Naive B cell (primary cell): ENCODE measurements at places on chromosomes 6 and 20. TPM values are rescaled to one million over a fixed set of nuclear protein-coding genes. Genes with fewer than 3 reads are reported as not detected.

The MEI4 gene
- not detected for polyA plus RNA-seq

The SSTR4 gene
- not detected for polyA plus RNA-seq

The DNAH8 gene
- polyA plus RNA-seq = not detected

GRCh38 chr6:456358-456867, 64.9 kb downstream of the IRF4 start:
- DNase-seq = no peak

- no peak for DNase-seq
Observed at GRCh38 chr20:22555791-22556564, 28.4 kb downstream of the FOXA2 start.

GRCh38 chr6:170344631-170345576, 38.3 kb downstream of the FAM120B start:
- no peak for DNase-seq

DNA sequence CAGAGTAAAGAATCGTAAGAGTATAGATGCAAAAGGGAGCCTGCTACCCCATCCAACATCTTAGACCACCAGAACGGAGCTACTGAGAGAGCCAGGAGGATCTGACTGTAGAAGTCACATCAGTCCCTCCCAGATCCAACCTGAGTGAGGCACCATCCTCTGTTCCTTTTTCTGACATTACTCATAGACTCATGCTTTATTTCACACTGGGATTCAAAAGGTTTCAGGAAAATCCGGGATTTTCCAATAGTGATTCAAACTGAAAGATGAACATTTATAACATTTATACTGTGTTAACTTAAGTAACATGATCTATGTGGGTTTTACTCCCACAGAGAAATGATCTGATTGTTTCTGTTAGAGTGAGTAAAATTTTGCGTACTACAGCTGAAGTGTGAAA, 868.6 kb upstream of the GJE1 start:
- DNase-seq = no peak

GRCh38 chr6:140833408-140833807, 1299.3 kb upstream of the GJE1 start:
- DNase-seq = no peak

- no peak for DNase-seq
Observed at GRCh38 chr6:14787677-14788076, 458.2 kb upstream of the JARID2 start.

GRCh38 chr20:2889209-2889608, 15.9 kb downstream of the PTPRA start:
- DNase-seq = no peak

DNA sequence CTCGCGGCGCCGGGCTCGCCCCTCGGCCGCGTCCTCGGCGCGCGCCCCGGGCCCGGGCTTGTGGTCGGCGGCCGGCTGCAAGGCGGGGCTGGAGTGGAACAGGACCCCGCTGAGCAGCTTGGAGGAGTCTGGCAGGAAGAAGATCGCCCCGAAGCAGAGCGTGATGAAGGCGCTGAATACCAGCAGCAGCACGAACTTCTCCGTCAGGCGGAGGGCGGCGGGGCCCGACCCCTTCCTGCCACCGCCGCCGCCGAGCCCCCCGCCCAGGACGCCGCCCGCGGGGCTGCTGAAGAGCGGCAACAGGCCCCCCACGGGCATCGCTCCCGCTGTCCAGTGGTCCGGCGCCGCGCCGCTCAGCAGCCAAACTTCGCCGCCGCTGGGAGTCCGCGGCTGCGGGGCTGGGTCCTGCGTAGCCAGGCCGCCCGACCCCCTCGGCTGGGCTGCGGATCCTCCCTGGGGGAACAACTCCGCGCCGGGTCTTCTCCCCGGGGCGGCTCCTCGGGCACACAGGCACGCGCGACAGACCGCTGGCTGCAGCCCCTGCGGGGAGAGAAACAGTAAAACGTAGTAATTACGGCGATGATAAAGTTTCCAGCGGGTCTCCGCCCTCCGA, 707 bp downstream of the MAN1A1 start:
- peak; percentile 31 for DNase-seq

GRCh38 chr6:11015102-11015501, 29.0 kb downstream of the ELOVL2 start:
- no peak for DNase-seq

DNA sequence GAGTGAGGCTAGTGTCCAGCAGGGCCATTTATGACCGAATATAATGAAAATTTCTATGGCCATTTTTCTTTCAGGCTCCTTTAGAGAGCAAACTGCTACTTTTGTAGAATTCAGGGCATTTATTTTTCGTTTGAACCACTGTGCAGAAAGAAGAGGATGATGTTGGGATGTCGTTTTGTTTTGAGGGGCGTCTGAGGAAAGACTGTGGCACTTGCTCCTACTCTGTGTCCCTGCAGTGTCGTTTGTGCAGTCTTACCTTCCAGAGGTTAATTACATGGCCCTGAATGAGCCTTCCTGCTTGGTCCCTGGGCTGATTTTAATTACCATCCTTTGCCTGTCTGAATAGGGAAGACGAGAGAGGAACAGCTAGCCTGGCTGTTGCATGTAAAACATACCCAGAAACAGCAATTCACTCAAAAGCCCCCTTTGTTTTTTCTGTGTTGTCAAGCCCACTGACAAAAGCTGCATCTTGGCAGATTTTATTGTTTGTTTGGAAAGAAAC, 65.3 kb downstream of the CTNNBL1 start:
- DNase-seq = no peak

- DNase-seq = no peak
Observed at GRCh38 chr20:61673152-61673847, 392.4 kb downstream of the TAF4 start.

GRCh38 chr6:20827798-20828197, 293.5 kb downstream of the CDKAL1 start:
- no peak for DNase-seq

- no peak for DNase-seq
Observed at GRCh38 chr6:13463328-13463717, 24.1 kb downstream of the GFOD1 start.
